ENCODE measurements at places on chromosomes 1 and 21.

DNA sequence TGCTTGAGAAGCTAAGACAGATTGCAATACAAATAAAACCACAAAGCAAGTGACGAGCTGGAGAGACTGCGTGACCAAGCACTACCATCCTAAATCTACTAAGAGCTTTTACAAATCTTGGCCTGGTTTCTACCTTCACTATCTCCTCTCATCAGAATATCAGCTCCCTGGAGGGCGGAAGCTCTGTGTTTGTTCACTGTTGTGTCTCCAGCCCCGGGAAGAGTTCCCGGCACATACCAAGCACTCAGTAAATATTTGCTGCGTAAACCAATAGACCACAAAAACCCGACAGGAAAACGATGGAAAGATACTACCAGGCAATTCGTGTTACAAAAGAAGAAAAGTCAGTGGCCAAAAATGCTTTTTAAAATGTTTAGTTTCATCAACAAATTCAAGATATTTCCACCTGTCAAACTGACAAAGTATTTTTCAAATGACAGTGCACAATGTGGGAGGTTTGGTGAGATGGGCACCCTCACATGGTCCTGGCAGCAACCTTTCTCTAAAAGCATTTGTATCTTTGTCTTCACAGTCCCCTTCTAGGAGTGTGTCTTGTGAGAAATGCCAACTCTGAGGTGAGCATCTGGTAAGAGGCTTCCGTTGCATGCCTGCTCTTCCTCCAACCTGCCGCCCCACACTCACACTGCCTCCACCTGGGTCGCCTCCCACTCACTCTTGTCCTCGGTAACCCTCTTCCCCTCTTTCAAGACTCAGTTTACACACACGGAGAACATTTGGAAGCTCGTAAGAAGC is 34.7 kb downstream of the SLC1A7 start:
- no peak overlapping the region for H3K4me3 ChIP-seq
- no peaks in the 10 kb centered on the region for H3K4me1 ChIP-seq
- no peak overlapping the region for H3K27ac ChIP-seq
- peak; percentile 39 for DNase-seq
- no peaks in the 10 kb centered on the region for H3K36me3 ChIP-seq
- H3K27me3 ChIP-seq: peaks cover 2% of the 10 kb centered on the region

- no peaks in the 10 kb centered on the region for H3K4me1 ChIP-seq
- no peaks in the 10 kb centered on the region for H3K27me3 ChIP-seq
- no peak overlapping the region for H3K4me3 ChIP-seq
- no peaks in the 10 kb centered on the region for H3K36me3 ChIP-seq
- H3K27ac ChIP-seq: no peak overlapping the region
These were observed 1326.5 kb downstream of the PLA2G4A start for GRCh38 chr1:188155261-188155660.

DNA sequence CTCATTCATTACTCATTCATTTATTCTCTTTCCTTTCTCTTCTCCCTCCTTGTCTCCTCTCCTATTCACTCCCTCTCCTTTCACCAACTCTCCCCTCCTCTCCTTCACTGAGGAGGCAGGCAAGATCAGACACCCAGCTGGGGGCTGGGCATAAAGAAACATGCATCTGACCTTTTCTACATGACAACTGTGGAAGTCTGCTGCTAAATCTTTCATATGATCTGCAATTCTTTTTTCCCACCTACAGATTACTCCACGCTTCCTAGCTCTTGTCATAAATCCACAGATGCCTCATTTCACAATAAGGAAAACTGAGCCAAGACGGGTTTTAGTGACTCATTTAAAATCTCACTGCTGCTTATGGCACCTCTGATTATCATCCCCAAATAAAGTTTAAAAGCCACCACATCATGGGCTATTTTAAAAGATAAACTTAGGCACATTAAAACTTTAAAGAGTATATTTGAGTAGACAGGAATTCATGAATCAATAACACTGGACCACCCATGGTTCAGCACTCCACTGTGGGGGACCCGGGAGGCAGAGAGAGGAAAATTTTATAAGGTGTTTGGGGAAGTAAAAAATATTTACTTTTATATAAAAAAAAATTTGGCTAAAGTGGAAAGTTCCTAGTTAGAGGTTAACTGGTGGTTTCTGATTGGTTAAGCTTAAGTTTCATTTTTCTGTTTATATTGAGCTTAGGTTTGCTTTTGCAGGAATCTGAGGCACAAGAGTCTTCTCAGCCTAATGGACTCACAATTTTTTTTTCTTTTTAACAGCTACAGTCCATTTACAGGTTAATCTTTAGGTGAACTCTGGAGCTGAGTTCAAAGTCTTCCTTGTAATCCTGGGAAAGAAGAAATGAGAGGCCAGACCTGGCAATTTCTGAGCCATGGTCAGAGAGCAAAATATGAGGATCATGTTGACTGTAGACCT is 55.8 kb upstream of the DNAH14 start:
- no peaks in the 10 kb centered on the region for H3K36me3 ChIP-seq
- no peak overlapping the region for H3K27ac ChIP-seq
- DNase-seq: no peak
- H3K4me3 ChIP-seq: no peak overlapping the region
- no peaks in the 10 kb centered on the region for H3K4me1 ChIP-seq
- H3K27me3 ChIP-seq: no peaks in the 10 kb centered on the region

DNA sequence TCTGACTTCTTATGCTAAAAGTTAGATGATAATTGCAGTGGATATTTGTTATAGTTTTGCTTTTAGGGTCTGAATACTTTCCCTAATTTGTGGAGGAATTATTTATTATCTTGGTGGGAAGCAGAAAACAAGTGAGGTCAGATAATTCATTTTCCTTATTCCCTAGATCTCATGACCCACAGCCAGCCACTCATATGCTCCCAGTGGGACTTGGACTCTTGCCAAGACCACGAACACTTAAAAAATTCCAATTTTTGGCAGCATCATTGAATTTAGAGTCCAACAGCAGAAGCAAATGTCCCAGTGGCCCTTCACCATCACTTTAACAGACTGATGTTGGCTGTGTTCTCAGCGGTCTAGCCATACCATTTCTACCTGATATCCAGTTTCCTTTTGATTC is 204.2 kb downstream of the HMCN1 start:
- no peaks in the 10 kb centered on the region for H3K36me3 ChIP-seq
- no peaks in the 10 kb centered on the region for H3K4me1 ChIP-seq
- DNase-seq: no peak
- H3K27me3 ChIP-seq: no peaks in the 10 kb centered on the region
- no peak overlapping the region for H3K4me3 ChIP-seq

- no peak for DNase-seq
- no peak overlapping the region for H3K4me3 ChIP-seq
- no peak overlapping the region for H3K27ac ChIP-seq
These were observed 275.2 kb upstream of the NEGR1 start for GRCh38 chr1:72557446-72558049.

GRCh38 chr1:232557502-232558191 is 72.3 kb downstream of the SIPA1L2 start:
- DNase-seq: no peak
- no peaks in the 10 kb centered on the region for H3K36me3 ChIP-seq
- no peaks in the 10 kb centered on the region for H3K4me1 ChIP-seq

DNA sequence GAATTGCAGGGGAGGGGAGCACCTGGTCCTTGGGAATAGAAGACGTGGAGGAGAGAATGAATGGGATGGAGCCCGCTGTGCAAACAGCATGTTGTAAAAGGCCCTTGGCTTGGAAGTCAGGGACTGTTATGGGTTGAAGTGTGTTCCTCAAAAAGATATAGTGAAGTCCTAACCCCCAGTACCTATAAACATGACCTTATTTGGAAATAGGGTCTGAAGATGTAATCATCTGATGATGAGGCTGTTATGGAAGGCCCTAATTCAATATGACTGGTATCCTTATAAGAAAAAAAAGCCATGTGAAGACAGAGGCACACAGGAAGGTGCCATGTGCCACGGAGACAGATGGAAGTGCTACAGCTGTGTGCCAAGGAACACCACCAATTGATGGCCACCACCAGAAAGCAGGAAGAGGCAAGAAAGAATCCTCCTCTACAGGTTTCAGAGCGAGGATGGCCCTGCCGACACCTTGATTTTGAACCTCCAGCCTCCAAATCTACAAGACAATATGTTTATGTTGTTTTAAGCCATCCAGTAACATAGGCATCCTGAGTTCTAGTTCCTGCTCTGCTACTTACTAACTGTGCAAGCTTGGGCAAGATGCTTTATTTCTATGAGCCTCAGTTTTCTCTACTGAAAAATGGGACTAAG is 51.2 kb downstream of the LRRN2 start:
- H3K4me1 ChIP-seq: no peaks in the 10 kb centered on the region
- no peaks in the 10 kb centered on the region for H3K27me3 ChIP-seq
- no peak for DNase-seq
- no peak overlapping the region for H3K27ac ChIP-seq
- no peak overlapping the region for H3K4me3 ChIP-seq

All from thymus (tissue), 14 donors.